Ovary (tissue), 10 donors: ENCODE measurements at places on chromosomes 1 and 21. TPM values are rescaled to one million over a fixed set of nuclear protein-coding genes. Genes with fewer than 3 reads are reported as not detected.

LCE1B gene
- total RNA-seq, result not detected

DNA sequence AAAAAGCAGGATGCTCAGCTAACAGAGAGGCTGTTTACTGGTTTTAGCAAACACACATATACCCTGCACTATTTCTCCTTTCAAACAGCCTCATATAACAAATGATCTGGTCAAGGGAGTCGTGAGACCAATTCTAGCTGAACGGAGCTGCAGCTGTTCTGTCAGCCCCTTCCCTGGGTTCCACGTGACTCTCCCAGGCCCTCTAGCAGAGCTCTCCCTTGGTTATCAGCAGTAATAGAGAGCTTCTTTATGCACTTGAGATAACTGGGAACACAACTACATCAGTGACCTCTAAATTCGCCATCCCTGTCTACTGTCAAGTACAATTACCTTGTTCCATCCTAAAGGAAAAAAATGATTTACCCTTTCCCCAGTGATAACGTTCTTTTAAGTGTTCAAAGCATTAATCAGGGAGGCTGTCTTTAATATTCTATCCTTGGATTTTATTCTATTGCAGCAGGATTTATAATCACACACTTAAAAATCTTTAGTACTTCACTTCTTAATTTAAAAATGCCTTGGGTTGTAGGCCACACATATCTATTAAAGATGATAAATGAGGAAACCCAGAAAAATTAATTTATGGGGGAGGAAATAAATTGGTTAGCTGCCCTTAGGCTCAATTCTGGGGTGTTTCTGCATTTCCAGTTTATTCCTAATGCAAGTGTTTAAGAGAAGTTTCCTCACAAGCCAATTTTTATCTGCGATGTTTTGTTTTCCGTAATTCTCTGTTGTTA is 28.2 kb downstream of the PTGER3 start:
- DNase-seq, result no peak

- peak; percentile 7 for DNase-seq
Measured at GRCh38 chr21:42149656-42150473, 69.1 kb upstream of the ABCG1 start.

DDAH1 gene
- total RNA-seq, result 14.6 TPM

- DNase-seq, result no peak
Measured at GRCh38 chr1:203325418-203326091, 20.2 kb downstream of the BTG2 start.

TINAGL1 gene
- total RNA-seq, result 27.1 TPM

AADACL3 gene
- total RNA-seq, result not detected

DNA sequence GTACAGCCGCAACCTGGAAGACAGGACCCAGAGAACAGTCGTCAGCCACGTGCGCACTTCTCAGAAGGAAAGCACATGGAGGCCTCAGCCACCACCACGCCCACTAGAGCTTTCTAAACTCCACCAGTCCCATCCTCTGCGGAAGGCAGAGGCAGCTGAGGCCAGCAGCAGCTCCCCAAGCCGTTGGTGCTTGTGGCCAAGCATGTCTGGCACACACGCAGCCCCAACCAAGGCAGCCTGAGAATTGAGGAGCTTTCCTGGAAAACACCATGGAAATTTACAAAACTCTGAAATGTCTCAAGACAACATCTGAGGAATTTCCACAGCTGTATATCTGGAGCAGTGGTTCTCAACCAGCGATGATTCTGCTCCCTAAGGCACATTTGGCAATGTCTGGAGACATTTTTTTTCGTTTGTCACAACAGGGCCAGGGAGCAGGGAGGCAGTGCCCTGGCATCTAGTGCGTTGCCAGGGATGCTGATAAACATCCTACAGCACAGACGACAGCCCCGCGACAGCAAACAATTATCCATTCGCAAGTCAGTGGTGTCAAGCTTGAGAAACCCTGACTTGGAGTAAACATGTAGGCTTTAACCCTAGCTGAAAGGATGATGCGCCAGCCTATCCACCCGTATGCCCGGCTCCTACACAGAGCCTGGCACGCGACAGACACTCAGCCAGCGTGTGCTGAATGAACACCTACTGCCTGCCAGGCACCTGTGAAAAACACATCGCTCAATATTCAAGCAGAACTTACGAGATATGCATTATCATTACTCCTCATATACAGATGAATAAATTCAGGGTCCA is 24.7 kb downstream of the NPHP4 start:
- DNase-seq, result peak; percentile 72

DNA sequence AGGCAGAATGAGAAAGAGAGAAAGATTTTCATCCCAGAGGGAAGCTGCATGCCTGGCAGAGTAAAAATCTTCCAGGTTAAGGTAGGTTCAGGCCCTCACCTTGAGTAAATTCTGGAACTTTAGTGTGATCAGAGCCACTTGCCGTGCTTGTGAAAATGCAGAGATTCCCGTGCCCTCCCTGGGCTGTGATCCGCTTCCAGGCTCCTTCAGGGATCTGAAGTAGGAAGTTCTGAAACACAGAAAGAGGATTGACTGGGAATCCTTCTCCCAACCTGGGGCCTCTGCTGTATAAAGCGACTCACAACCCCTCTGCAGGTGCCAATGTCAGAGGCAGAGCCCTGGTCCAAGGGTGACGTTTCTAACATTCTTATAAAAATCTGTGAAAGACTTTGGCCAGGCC is 26.6 kb downstream of the NUAK2 start:
- DNase-seq, result no peak

KIAA1614 gene
- 15.1 TPM for total RNA-seq

DNA sequence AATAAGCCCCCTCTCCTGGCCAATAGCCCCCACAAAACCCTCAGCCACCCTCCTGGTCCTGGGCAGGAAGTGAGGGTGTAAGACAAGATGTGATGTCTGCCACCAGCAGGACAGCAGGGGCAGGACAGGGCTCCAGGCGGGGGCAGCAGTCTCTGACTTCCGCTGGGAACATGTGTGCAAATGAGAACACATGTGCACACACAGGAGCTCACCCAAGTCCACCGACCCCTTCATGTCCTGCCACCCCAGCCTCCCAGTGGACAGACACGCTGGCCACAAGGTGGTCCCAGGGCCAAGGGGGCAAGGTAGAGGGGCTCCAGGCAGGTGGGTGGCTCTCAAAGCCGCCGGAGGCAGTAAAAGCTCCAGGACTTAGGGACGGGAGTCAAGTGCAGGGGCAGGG is 60.1 kb downstream of the KCNAB2 start:
- DNase-seq, result no peak

DNA sequence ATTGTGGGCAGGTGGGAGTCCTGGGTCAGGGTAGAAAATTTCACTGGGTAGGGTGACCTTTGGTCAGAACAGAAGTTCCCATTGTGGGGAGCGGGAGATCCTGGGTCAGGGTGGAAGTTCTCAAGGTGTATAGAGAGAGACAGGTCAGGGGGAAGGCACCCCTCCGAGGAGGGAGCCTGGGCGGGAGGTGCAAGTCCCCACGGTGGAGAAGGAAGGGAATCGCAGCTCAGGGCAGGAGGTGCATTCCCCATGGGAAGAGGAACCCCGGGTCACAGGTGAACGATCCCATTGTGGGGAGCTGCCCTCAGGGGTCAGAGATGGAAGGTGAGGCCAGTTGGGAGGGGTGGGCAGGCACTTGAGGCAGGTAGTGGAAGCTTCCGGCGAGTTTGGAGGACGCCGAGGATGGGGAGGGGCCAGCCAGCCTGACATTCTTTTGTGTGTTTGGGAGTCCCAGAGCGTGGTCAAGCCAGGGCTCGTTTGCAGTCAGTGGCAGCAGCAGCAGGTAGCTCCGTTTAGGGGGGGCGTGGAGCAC is 637 bp downstream of the LYPLA2 start:
- peak; percentile 49 for DNase-seq

ESPN gene
- total RNA-seq, result 3.0 TPM

NUDT17 gene
- total RNA-seq, result 5.1 TPM

GRCh38 chr1:175792136-175792535 is 48.7 kb upstream of the TNR start:
- DNase-seq, result no peak

FBXO2 gene
- 4.9 TPM for total RNA-seq

KRTAP20-3 gene
- total RNA-seq, result not detected

DNA sequence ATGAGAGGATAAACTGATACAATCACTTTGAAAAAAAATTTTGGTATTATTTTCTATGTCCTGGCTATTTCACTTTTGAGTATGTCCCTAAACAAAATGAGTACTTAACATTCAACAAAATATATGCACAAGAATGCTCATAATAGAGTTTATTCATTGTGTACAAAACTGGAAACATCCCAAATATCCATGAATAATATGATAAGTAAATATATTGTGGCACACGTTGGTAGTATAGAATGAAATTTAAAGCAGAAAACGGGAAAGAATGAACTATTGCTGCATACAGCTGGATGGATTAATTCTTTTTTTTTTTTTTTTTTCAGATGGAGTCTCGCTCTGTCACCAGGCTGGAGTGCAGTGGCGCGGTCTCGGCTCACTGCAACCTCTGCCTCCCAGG is 725.2 kb downstream of the LTN1 start:
- DNase-seq, result no peak

GRCh38 chr1:150578272-150579109 is 919 bp downstream of the MCL1 start:
- DNase-seq, result peak; percentile 61

- no peak for DNase-seq
Measured at GRCh38 chr21:20334585-20334984, 663.6 kb upstream of the NCAM2 start.

DNA sequence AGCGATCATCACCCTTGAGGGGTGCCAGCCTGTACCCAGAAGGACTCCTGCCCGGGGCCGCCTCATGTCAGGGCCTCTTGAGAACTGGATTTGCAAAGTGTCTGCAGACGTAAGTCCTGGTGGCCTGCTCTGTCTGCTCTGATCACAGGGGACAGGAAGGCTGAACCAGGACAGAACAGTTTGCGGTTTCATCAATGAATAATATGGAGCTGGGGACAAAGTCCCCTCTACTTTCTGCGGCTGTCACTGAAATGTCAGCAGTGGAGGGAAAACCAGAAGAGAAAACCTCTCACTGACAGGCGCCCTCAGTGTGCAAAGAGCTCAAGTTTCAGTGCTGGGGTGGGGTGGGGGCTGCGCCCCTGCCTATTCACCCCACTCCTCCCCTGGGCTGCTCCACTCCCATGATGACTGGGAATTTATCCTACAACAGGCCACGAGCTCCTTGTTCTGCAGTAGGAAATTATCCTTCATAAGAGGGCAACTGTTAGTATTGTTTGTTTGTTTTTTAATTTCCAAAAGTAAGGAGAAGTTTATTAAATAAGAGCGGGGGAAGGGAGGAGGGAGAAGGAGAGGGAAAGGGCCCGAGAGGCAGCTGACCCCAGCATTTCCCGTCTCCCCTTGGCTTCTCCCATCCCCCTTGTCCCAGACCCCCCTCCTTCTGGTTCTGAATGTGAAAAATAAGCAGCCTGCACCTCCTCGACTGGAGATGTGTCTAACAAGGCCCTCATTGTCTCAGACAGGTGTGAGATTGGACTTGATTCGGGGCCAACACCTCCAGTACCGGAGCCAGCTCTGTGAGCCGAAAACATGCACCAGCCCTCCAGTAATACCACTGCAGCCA is 149.2 kb downstream of the CLIC6 start:
- DNase-seq, result no peak

DNA sequence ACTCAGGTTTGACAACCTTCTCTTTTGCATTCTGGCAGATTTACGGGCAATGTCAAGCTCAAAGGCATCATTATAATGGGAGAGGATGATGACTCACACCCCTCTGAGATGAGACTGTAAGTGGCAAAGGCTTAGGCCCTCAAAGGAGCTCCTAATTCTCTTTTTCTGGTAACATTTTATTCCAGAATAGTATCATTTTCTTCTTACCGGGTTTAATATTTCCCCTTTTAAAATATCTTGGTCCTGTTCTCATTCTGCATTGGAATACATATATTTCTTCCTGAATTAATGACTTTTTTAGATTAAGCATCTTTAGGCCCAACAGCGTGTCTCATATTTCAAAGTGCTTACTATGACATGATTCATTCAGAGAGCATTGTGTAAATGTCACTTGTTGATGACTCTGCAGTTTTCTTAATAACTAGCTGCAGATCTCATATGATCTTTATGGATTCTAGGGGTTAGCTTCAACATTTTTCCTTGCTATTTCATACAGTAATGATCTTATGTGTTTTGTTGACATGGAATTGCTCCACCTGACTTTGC is 1.7 kb downstream of the PITHD1 start:
- DNase-seq, result no peak

TTC22 gene
- 1.2 TPM for total RNA-seq

- no peak for DNase-seq
Measured at GRCh38 chr1:19728413-19729145, 63.9 kb downstream of the HTR6 start.

DNA sequence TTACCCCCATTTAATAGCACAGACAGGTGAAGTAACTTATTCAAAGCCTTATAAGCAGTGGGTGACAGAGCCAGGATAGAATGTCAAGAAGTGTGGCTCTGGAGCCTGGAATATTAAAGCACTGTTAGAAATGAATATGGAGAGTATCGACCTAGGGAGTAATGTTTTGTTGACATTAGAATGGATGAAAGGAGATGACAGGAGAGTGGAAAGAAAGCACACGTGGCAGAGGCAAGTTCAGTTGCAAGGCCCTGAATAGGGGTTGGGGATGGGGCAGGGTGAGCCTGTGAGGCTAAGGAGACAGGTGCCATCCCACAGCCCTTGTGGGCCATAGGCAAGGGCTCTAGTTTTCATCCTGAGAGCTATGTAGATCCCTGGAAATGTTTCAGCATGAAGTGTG is 125.5 kb upstream of the PLXNA2 start:
- no peak for DNase-seq

CDC42 gene
- total RNA-seq, result 200 TPM

DNA sequence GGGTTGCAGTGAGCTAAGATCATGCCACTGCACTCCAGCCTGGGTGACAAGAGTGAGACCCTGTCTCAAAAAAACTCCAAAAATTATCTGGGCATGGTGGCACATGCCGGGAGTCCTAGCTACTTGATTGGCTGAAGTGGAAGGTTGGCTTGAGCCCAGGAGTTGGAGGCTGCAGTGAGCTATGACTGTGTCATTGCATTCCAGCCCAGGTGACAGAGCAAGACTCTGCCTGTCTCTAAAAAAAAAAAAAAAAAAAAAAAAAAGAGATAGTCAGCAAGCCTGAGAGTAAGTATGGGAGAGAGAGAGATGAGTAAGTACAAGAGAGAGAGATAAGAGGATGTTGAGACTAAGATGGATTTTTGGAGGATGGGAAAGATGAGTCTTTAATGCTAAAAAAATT is 180.8 kb upstream of the CACYBP start:
- no peak for DNase-seq

GRCh38 chr1:232699814-232700213 is 69.9 kb upstream of the SIPA1L2 start:
- DNase-seq, result no peak

DNA sequence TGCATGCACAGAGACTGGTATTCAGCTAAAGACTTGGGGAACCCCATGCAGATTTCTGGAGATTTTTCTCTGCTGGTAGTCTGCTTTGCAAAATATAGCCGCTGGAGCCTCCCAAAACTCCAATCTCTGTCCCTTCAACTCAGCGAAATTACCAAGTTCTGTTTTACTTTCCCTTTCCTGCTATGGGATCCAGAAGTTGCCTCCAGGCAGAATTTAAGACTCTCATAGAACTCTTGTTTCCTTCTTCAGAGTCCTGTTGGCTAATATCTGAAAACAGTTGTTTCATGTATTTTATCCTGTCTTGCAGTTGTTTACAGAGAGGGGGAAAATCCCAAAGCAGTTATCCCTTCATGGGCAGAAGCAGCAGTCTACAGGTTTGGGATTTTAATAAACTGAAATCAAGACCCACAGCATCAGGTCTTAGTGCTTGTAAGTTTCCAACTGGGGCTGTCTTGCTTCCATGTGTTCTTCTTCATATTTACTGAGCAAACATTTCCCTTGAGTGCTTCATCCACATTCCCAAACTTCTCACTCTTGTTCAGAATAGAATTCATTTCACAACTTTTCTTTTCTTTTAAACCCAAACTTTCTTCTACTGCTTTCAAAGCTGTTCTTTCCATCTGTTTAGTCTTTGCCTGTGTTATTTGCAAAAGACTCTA is 221.3 kb upstream of the DMRTA2 start:
- DNase-seq, result no peak
